NCI-H1092 (cell line): ENCODE measurements at places on chromosomes 7 and 10.

- peak; percentile 80 for DNase-seq
Measured at GRCh38 chr7:148044173-148044572, 546.4 kb upstream of the C7orf33 start.

- DNase-seq = no peak
Measured at GRCh38 chr10:62584731-62585130, 210.6 kb downstream of the ZNF365 start.

DNA sequence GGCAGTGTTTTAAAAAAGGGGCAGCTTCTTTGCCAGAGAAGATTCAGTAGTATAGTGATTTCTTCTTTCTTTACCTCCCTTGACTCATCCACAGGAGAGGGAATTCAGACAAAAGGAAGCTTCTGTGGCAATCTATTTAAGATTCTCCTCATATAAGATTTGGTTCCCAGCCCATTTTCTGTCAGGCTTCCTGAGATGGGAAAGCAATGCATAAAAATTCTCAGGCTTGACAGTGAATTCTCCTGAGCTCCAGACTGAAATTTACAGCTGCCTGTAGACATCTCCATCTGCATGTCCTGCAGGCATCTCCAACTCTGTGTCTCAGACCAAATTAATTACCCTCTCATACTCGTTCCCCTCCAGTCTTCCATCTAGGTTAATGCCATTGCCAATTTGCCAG is 72.8 kb downstream of the TSPAN12 start:
- DNase-seq = no peak

- no peak for DNase-seq
Measured at GRCh38 chr10:28837613-28838390, 160.5 kb downstream of the BAMBI start.

DNA sequence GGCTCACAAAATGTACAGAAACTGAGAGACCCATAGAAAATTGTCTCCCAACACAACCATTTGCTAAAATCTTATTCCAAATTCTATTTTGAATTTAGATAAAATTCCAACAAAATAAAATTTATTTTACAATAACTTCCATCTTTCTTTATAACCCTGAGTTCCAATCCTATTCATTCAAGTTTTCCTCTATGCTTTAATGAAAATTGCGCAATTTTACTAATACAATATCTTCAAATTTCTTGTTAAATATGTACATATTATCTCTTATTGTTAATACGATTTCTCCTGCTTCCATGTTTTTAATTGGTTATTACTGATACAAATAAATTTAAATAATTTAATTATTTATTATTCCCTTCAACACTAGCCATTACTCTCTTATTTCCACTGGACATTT is 645.2 kb upstream of the COBL start:
- DNase-seq = no peak

DNA sequence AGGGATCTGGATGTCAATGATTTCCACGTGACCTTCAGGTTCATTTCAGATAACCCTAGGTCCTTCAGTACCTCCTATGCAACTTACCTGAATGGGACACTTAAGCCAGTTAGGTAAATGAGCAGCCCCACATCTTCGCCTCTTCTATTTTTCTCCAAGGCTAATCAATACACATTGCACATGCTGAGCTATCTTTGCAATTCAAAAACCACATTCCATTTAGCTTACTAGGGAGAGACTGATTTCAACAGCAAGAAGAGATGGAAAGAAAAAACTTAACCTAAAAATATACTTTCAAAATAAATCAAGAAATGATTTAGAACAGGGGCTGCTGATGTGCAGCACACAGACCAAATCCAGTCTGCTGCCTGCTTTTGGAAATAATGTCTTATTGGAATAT is 81.8 kb upstream of the CDCA7L start:
- no peak for DNase-seq

GRCh38 chr7:79933144-79933543 is 201.5 kb upstream of the GNAI1 start:
- DNase-seq = no peak

DNA sequence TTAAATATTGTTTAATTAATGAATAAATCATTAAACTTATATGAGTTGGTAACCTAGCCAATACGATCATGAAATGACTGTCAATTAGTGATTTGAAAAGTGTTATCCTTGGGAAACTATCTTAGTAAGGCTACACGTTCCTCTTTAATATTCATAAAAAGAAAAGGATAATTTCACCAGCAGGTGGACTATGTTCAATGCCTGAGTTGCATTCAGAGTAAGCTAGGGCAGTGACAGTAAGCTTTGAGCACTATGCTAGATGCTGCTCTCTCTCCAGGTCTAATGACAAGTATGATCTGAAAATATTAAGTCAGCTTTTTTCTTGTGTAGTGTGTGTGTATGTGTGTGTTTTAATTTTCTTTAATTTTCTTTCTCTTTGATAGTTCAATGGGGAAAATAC is 486.3 kb upstream of the PCDH15 start:
- DNase-seq = no peak

GRCh38 chr7:32936689-32937088 is 20.6 kb upstream of the FKBP9 start:
- no peak for DNase-seq

GRCh38 chr7:45324683-45325237 is 167.2 kb downstream of the RAMP3 start:
- no peak for DNase-seq

DNA sequence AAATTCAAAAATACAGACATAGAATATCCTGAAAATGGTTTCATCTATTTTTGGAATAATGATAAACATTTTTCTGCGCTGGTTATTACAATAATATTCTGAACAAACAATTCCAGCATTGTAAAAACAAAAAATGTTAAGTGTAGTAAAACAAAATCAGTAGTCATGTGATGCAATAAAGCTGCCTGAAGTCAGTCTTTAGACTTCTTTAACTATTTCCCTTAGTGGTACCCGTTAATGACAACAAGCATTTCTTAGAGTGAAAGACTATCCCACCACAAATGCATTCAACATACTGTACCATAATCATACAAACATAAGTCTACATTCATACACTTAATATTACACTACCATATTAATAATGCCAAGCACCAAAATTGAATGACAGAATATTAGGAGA is 1.6 kb downstream of the SKAP2 start:
- DNase-seq = no peak

- DNase-seq = no peak
Measured at GRCh38 chr10:118586911-118587310, 8.5 kb downstream of the PRLHR start.

DNA sequence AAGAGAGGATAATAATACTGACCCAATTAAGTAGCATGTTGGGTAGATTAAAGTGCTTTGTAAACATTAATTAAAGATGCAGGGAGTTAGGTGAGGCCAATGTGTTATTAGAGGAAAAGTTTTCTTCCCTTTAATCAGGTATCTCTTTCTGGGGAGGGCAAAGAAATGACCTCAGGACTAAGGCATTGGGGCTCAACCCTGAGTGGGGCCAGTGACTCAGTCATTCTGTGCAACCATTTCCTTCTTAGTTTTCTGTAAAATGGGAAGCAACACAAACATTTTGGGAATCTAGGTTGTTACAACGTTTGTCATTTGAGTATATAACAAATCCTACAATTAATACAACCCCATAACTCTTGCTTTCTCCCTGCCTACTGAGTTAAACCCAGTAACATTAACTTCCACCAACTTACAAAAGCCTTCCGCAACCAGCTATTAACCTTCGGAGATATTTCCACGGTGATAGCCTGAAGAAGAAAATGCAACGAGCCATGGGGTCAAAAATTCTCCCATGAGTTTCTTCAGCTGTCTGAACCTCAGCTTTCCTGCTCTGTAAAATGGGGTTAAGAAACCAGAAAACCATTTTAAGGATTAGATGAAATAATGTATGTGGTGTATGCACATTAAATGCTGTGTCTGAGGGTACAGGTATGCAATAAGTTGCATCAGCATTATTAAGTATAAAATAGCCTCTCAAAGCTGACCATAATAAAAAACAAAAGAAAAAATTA is 965 bp upstream of the PROSER2 start:
- DNase-seq = no peak

GRCh38 chr7:36663481-36663880 is 60.8 kb downstream of the AOAH start:
- DNase-seq = no peak

GRCh38 chr10:120689777-120690529 is 161.2 kb upstream of the WDR11 start:
- no peak for DNase-seq

DNA sequence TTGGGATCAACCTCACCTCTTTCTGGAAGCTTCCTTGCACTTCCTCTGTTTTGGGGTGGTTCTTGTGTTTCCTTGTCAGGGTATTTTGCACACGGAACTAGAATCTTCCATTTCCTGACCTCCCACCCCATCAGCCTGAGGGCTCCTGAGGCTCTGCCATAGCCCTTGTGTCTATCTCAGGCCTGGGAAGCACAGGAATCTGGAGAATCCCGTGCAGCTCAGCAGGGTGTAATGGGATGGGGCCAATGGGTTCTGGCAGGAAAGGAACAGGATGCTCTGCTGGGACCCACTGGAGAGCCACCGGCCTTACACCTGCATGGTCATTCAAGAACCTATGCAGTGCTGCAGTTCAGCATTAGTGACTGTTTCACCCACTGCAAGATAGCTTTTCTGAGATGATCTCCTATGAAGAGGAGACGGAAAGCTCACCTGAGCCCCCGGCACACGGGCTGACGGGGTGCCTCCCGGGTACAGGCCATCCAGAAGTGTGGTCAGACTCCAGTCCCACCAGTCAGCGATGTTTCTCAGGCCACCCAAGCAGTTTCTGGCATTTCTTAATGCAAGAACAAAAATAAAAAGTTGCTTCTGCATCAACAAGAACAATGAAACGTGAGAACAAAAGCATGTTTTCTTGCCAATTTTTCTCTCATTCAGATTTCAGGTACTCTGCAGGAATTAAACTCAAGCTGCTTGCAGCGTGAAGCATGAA is 133.2 kb downstream of the PKD1L1 start:
- no peak for DNase-seq

GRCh38 chr10:15482156-15482555 is 111.1 kb upstream of the FAM171A1 start:
- no peak for DNase-seq

DNA sequence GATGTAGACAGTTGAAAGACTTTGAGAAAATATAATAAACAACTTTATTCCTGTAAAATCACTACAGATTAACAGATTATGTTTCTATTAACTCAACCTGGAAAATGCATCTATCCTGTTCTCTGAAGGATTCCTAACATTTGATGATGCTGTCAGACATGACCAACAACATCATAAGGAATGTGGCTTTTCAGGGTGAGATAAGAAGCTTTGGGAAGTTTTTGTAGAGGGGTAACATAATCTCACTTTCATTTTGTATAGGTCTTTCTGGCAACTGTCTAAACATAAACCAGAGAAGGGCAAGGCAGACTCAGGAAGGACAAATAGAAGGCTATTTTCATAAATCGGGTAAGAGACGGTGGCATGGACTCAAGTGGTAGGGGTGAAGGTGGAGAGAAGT is 112.2 kb downstream of the TES start:
- DNase-seq = no peak

- no peak for DNase-seq
Measured at GRCh38 chr10:71213761-71214440, 1.5 kb downstream of the UNC5B start.

DNA sequence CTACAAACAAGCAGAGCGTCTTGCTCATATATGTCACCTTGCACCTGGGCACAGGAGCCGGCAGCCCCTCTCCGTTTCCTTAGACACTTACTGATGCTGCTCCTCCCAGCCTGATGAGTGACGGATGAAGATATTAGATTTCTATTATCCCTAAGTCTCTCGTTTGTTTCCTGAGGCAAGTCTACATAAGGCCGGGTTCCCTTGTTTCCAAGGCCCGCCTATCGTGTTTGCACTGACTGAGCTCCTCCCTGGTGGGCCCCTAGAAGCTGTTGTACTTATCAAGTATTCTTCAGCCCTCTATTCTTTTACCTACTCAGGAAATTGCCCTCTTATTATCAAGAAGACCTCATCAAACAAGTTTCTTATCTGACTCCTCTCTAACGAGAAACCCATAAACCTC is 18.5 kb downstream of the SH3PXD2A start:
- no peak for DNase-seq

DNA sequence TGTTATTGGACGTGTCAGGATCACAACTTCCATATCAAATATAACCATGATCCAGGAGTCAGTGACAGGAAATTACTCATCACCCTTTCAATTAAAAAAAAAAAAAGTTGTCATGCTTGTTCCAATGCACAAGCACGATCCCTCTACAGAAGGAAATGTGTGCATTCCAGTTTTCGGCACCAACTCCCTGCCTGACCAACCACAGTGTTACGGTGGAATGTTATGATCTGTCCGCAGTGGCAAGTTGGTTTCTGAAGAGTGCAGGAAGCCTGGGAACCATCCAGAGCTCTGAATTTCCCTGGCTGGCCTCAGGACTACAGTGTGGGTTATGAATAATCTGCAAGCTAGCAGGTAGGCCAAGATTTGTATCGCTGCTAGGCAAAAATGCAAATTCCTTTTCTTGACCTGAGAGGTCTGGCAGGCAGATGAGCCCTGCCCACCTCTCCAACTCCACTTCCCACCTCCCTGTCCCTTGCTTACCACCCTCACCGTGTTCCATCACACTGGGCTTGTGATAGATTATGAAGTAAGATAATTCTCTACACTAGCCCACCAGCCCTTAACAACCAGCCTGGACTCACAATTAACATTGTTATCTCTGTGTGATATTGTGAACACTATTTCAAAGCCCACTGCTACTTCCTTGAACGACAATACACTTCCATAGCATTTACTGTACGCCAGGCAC is 20.4 kb downstream of the FRMPD2 start:
- DNase-seq = no peak

- no peak for DNase-seq
Measured at GRCh38 chr7:23315366-23315765, 16.2 kb downstream of the MALSU1 start.

DNA sequence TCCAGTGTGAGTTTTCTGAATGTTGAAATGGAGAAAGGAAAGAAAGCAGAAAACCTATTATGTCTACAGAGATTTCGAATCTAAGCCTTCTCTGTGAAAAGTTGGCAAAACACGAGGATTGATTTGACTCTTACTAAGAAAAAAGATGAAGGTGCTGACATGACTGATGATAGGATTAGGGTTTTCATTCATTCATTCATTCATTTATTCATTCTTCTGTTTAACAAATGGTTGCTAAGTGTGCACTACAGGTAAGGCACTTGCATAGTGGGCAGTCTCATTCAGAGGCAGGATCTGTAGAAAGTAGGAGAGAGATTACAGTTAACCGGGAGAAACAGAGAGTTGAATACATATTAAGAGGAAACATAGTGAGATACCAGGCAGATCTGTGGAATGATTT is 137.1 kb downstream of the ZNF365 start:
- DNase-seq = no peak

- no peak for DNase-seq
Measured at GRCh38 chr7:1811850-1812508, 141.9 kb downstream of the ELFN1 start.

- no peak for DNase-seq
Measured at GRCh38 chr10:15518250-15518649, 147.2 kb upstream of the FAM171A1 start.

DNA sequence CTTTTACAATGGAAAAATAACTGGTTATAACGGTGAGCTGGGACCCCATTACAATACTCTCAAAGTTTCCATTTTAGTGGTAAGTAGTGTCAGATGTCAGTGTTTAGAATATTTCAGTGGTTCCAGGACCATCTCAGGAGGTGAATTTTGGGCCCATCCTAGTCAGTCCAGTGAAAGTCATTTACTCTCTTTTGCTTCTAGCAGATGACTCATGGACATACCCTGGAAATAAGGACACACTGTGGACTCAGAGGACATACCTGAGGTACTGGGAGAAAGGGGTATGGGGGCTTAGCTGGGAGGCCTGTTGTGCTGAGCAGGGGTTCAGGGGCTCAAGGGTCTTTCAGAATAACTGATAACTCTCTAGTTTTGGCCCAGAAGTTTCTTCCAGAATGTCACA is 618 bp upstream of the GIMAP4 start:
- no peak for DNase-seq

GRCh38 chr7:66348959-66349358 is 143.8 kb downstream of the TPST1 start:
- DNase-seq = no peak
